Stimulated activated CD8-positive, alpha-beta memory T cell treated with anti-CD3 and anti-CD28 coated beads, Interleukin-4, amount 100 ng/mL, for 1 hour (primary cell): ENCODE measurements at places on chromosomes 5 and 9.

DNA sequence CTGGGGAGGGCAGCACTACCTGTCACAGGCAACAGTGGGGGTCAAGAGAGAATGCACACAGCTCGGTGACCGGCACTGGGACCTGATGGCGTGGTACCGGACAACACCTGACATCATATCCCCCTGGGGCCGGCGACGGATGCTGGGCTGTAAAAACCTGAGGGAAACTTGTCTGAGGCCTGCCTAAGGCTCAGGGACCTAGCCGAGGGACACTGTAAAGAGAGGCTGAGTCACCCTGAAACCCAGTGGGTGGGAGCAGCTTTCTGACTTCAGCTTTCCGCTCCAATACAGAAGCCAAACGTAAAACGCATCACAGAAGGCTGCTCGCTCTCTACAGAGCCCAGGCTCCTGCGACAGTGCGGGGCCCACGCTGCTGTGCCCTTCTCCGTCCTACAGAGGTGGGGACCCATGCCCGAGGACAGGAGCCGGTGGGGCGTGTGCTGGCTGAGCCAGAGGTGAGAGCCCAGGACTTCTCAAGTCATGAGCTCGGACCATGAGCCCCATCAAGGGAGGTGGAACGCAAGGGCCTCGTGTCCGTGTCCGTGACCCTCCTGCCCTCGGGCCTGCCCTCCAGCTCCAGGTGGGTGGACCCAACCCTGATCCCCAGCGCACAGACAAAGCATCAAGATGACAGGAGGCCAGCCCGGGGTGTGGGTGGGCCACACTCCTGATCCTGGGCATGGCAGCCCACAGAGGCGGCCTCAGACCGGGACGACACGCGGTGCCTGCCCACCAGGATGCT lies 5.3 kb downstream of the RALGDS start:
- no peak for DNase-seq

- no peak for DNase-seq
These were observed 338.8 kb downstream of the ARL15 start for GRCh38 chr5:53971551-53971950.

GRCh38 chr9:14652729-14653377 lies 40.4 kb downstream of the ZDHHC21 start:
- no peak for DNase-seq

- DNase-seq: no peak
These were observed 180.5 kb downstream of the NFIB start for GRCh38 chr9:14133394-14133793.

GRCh38 chr5:54721116-54721515 lies 203.6 kb downstream of the SNX18 start:
- DNase-seq: no peak

DNA sequence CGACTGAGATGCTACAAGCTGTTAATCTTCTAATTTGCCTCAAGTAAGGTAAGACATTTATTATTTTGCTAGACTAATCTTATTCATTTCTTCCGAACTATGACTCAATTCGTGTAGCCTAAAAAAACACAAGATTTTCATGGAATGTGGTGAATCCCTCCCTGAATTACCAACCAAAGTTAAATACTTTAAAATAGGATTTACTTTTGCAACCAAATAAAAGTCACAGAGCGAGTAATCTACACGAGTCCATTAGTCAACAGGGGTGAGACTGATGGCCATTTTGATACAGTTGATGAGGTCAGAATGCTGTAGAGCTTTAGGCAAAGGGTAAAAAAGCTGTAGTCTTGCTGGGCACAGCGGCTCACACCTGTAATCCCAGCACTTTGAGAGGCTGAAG lies 13.1 kb upstream of the BNC2 start:
- no peak for DNase-seq

- DNase-seq: no peak
These were observed 126.1 kb upstream of the TBC1D2 start for GRCh38 chr9:98381311-98382103.

DNA sequence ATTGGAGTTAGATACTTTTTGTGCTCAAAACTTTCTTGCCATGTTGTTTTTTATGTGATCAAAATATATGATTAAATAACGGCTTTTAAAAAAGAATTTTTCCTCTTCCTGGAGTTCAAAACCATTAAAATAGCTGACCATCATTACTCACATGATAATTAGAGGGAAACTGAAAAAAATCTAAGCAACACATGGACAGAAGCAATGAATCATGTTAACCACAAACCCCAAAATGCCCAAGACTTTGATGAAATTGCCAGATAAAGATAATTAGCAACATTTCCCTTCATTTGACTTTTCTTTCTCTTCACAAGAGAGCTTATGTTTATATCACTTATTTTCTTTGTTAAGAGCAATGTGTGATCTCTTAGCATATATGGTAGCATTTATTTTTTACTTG lies 1294.2 kb downstream of the EFNA5 start:
- DNase-seq: no peak

GRCh38 chr9:23682891-23683431 lies 143.1 kb downstream of the ELAVL2 start:
- DNase-seq: no peak

- no peak for DNase-seq
These were observed 23.1 kb upstream of the SHB start for GRCh38 chr9:38092200-38092524.

- DNase-seq: no peak
These were observed 20.7 kb downstream of the CEMIP2 start for GRCh38 chr9:71747576-71747975.

DNA sequence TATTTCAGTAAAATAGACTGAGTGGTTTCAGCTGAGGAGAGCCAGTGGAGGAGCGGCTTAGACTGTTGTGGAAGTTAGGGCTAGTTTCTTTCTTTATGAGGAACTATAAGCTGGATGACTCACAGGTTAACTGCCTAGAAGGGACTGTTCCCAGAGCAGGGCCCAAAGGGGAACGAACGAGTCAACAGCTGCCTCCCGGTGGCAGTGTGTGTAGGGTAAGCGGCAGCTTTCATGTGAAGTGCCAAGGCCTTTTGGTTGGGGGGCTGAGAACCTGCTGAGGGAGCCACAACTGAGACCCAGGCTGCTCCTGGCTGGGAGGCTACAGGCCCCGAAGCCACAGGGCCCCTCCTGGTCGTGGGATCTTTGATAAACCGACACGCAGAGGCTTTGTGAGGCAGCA lies 7.0 kb downstream of the SQSTM1 start:
- DNase-seq: no peak

- DNase-seq: no peak
These were observed 20.7 kb downstream of the SKP2 start for GRCh38 chr5:36172599-36172998.

DNA sequence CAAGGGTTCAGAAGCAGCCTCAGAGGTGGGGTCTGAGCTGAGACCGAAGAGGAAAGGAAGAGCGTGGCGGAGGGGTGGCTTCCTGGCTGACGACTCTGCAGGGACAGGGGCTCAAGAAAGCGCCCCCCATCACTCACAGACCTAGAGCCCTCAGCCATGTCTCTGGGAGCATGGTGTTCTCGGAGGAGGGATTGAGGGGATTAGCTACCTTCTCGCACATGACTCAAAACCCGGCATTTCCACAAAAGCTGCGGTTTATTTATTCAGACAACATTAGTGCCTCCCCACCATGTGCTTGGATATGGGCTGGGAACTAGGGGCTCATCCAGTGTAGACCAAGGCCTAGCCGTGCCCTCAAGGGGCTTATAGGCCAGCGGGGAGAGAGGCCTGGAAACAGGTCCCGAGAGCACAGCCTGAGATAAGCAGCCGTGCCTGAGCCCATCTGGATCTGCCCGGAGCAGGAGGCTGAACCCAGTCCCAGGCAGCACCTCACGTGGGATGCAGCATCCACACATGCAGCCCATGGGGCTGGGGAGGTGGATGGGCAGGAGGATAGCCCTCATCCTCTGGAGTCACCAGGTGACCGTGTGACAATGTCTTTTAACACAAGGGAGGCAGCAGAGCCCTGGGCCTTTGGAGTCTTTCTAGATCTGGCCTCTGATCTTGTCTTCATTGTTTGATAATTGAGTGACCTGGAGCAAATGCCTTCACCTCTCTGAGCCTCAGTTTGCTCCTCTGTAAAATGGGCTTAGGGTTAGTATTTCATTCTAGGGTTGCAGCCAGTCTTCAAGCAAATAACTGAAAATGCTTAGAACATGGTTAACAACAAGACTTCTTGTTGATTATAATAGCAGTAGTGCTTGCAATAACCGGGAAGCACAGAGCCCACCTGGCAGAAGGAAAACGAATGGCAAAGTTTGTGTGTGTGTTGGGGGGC lies 878 bp upstream of the HMCN2 start:
- DNase-seq: no peak

DNA sequence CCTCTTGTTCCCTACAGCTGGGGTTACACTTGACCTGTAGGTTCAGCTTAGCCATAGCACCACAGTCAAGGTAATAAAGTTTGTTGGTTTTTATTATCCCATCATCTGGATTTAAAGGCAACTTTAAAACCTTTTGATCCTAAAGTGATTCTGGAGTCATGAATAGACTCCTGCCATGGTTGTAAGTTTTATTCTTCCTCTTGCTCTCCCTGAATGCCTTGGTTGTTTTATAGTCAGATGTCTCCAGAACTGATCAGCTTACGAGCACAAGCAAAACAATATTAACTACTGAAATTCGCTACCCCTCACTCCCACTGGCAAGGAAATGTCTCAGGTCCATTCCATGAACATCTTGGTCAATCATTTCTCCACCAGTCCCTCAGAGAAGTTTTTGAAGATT lies 1328.6 kb downstream of the PTPRD start:
- DNase-seq: no peak

DNA sequence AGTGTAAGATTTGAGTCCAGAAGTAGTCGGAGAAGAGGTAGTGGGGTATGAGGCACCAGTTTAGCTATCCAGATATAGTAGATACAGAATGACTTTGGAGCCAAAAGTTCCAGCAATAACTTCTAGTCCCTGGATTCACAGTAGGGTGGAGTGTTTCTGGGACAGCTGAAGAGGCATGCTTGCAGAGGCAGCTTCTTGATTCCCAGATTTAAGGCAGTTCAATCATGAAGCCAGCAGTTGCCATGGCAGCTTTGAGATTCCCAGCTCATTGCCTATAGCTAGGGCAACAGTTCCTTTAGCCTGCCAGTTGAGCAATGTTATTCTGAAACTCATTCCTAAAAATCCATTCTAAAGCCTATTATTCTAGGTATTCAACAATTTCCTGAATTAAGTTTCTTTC lies 79.2 kb downstream of the LIX1 start:
- DNase-seq: no peak

GRCh38 chr5:141846031-141846430 lies 32.2 kb downstream of the PCDH1 start:
- DNase-seq: no peak

GRCh38 chr9:126611592-126612325 lies 2.0 kb upstream of the LMX1B start:
- peak; percentile 35 for DNase-seq

DNA sequence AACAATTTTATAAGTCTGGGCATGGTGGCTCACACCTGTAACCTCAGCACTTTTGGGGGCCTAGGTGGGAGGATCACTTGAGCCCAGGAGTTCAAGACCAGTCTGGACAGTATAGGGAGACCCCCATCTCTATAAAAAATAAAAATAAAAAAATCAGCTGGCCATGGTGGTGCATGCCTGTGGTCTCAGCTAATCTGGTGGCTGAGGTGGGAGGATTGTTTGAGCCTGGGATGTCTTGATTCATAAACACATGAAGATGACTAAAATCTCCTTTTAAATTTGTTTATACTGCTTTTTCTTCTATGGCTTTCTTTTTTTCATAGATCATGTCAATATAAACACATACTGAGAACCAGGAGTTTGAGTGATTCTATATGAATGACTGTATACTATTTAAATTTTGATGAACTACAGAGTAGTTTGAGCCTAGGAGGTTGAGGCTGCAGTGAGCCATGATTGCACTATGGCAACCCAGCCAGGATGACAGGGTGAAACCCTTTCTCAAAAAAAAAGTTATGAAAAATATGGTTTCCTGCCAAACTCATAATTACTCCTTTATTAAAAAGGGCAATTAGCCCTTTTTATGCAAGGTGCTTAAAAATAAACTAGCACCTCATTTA lies 14.2 kb downstream of the RIC1 start:
- DNase-seq: no peak

- DNase-seq: no peak
These were observed 7.7 kb upstream of the VAV2 start for GRCh38 chr9:133999851-134000265.

- DNase-seq: no peak
These were observed 28.3 kb downstream of the LEAP2 start for GRCh38 chr5:132901730-132902129.

GRCh38 chr5:131230406-131230805 lies 33.4 kb upstream of the CDC42SE2 start:
- DNase-seq: no peak

DNA sequence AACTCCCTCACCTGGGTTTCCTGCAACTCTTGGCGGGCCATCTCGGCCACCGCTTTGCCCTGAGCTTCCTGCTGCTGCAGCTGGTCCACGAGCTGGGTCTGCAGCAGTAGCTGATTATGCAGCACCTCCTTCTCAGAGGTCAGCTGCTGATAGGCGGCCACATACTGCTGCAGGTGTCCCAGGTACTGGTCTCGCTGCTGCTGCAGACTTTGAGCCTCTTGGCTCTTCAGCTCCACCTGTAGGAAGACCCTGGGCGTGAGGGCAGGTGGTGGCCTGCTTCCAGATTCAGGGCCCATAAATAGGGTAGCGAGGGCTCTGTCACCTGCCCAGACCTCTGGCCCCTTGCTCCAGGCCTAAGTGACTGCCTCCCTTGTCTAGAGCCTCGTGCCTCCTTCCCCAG lies 16.7 kb downstream of the GOLGA2 start:
- no peak for DNase-seq

DNA sequence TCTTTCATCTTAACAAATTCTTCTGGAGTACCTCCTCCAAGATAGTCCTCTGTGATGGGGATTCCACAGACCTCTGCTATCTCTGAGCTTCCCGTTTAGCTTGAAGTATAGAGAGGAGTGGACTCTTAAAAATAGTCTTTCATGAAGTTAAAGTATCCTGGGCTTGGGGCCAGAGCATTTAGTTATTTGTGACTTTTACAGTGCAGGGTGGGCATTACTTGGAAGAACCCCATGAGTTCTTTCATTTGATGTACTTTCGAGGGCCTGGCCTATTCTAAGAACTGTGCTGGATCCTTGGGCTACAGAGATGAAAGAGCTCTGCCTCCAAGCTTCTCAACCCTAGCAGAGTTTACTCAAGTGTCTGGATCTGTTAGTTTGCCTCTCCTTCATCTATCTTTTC lies 131.5 kb downstream of the ZSWIM6 start:
- DNase-seq: no peak

DNA sequence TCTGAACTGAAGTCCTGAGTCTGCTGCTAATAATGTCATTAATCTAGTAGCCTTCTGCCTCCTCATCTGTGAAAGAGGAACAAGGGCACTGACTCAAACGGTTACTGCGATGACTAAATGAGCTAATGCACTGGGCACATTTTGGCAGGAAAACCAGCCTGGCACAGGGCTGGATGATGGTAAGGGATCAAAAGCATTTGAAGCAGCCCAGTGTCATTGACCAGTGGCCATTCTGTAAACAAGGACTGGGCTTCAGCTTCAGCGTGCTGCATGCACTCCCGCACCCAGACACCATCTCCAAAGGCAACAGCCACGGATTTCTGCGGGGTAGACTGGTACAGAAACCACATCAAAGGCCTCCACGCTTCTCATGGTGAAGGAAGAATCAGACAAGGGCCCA lies 8.0 kb downstream of the GCNT4 start:
- DNase-seq: no peak

- DNase-seq: no peak
These were observed 288.3 kb upstream of the NR4A3 start for GRCh38 chr9:99533421-99533820.

- DNase-seq: peak; percentile 42
These were observed 59.5 kb downstream of the HSPA4 start for GRCh38 chr5:133111299-133111698.

GRCh38 chr5:178279723-178280438 lies 47.3 kb upstream of the PHYKPL start:
- peak; percentile 27 for DNase-seq
